AG04449 (cell line): ENCODE measurements at places on chromosomes 12 and 14.
A peak's percentile ranks its signal among the peaks of the same experiment; 100 is the strongest.

DNA sequence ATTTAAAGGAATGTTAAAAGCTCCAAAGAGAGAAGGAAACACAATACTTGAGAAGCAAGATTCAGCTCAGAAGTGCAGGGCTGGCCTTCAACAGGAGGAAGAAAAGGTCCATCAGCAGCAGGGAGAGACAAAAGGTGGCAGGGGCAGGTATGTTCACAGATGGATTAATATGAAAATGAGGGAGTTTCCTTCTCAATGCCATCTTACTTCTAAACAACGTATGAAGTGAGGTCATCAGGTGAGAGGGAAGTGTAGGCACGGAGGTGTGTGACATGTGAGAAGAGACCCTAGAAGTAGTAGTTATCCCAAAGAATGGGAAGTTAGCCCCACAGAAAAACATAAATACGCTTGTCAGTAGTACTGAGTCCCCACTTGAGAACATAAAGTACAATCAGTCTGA, 122.5 kb downstream of the CCER1 start:
- DNase-seq = no peak

DNA sequence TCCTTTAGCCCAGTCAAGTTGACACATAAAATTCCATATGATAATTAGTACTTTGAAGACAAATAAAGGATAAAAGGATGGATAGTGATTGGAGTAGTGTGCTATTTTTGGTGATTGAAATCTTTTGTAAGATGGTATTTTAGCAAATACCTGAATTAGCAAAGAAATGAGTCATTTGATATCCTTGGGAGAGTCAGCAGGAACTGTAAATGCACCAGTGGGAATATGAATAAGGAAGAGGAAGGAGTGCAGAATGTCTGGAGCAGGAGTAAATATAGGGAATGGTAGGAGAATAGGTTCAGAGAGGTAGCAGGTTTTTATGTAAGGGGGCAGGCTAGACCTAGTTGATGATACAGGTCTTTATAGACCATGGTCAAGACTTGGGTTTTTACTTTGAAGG, 75.0 kb downstream of the TRMT5 start:
- DNase-seq = no peak

DNA sequence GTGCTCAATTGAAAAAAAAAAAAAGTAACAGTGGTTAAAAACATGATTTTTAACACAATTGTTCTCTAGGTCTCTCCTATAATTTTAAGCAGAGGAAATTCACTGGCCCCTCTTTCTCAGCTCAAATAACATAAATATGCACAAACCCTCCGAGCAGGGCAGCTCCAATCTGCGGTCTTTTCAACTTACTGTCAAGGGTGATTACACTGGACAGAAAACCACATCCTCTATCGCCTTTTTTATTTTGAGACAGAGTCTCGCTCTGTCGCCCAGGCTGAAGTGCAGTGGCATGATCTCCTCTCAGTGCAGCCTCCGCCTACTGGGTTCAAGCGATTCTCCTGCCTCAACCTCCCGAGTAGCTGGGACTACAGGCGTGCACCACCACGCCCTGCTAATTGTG, 16.5 kb upstream of the GABARAPL1 start:
- no peak for DNase-seq

DNA sequence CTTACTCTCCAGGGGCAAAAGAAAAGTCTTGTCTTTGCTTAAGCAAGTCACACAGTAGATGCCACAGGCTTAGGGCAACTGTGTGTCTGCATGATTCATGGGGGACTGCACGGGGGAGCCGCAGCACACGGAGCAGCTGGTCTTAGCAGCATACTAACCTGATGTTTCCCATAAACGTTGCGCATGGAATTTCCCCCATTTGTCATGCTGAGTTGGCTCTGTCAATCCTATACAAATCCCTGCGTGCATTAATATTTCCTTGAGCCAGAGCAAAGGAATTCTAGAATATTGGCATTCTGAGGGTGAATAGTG, 71.2 kb downstream of the SAMD4A start:
- DNase-seq = no peak

DNA sequence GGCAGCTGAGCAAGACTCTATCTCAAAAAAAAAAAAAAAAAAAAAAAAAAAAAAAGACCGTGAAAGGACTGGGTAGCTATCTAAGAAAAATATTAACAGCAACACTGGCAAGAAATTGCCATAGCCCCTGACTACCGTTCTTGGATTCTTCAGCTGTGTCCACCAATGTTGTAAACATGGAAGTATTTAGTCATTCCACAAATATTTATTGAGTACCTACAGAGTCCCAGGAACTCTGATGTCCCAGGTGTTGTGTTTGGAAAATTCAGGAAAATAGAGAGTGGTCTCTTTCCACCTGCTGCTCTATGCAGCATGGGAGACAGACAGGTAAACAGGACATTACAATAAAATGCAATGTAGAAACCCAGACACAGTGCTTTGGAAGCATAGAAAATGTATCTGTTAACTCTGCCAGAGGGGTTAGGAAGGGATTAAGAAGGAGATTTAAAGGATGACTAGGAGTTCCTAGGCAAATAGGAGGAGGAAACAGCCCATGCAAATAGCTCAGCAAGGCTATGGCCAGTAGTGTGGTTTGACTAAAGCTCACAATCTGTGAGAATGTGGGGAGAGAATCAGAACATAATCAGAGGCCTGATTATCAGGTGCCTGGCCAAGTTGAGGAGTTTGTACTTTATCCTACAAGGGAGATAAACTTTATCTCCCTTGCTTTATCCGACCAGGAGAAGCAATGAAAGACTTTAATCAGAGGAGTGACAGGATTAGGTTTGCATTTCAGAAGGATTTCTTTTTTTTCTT, 2.1 kb upstream of the DLST start:
- DNase-seq = no peak

DNA sequence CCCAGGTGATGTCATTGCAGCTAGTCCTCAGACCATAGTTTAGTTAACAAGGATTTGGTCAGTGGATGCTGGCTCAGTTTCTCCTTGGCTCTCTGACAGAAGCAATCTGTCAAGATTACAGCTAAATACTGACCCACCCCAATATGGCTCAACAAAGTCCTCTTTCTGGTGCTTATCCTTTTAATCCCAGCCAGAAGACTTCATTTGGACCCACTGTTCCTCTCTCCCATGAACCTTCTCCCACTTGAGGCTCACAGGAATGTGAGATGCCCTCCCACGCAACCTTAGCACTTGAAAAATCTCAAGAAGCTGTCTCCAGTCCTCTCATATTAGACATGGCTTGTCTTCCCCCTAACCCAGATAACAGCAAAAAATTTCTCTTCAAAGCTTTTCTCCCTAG, 47.7 kb downstream of the C12orf50 start:
- no peak for DNase-seq

DNA sequence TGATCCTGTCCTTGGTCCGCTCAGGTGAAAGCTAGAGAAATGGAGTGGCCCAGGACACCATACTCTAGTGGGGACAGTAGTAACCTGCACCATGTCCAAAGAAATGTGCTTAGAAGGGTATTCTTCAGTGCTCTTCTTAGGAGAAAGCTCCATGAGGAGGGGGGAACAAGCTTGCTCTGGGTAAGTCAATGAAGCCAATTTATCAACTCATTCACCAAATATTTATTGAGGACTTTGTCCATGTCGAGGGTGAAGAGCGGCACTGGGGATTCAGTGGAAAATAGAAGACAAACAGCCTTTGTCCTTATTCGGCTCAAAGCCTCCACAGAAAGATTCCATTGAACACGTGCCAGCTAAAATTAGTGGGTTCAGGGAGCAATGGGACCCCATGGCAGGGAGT, 677.8 kb downstream of the BCL11B start:
- no peak for DNase-seq

- no peak for DNase-seq
Measured at GRCh38 chr12:50314636-50315312, 31.5 kb upstream of the LIMA1 start.

- DNase-seq = no peak
Measured at GRCh38 chr12:52674433-52674775, 5.8 kb downstream of the KRT1 start.

- DNase-seq = no peak
Measured at GRCh38 chr12:100656141-100656540, 82.7 kb downstream of the GAS2L3 start.

DNA sequence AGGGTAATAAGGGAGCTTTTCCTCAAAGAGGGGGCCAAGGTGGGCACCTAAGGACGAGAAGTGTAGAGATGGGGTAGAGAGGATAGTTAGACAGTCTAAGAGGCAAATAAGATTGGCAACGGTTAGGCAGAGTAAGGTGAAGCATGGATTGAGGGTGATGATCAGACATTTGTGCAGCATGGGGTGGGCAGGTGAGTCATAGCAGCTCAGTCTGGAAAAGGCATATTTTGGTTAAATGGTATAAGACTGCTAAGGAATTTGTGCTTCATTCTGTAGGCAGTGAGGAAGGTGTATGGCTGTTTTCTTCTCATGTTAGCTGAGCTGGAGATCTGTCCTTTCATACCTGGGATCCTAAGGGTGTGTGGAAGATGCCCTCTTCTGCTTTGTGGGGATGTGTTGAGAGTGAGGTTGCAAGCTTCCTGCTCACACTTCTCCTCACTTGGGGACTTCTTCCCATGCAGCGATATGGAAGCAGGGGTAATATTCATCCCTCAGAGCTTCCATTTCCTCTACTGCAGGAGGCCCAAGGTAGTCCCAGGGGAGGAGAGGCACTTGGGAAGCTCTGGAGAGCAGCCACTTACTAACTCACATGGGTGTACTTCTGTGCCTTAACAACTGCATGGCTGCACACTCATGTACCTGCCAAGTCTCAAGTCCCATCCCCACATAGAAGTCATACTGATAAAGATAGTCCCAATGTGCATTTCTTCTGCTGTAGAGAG, 28.9 kb downstream of the GSG1 start:
- DNase-seq = no peak

DNA sequence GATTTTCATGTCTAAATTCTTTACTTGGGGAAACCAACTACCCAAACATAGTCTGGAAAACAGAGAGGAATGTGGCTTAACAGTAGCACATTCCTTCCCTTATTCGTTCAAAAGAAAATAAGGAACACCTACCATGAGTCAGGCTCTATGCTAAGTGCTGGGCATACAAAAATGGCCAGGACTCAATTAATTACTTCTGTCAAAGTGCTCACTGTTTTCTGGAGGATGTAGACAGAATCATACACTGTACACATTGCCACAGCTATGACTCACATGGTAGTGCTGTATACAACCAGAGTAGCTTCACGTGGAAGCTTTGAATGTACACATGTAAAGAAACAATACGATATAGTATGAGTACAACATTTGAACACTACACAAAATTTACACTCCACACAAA, 50.1 kb downstream of the SLC25A21 start:
- peak; percentile 33 for DNase-seq

DNA sequence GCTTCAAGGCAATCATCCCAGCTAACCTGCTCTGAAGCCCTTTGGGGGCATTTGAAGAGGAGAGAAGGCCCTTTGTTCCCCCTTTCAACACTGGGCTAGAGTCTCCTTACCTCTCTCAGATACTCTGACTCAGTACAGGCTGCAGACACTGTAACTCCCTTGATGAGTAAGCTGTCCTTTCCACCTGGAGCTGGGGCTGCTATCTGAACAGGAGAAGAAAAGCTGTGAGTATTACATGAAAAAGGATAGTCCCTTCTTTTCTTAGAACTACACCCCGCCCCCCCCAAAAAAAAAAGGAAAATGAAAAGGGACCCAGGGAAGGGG, 186.6 kb upstream of the PLEKHG7 start:
- DNase-seq = no peak

GRCh38 chr14:76767681-76768656, 6.7 kb downstream of the VASH1 start:
- no peak for DNase-seq

- DNase-seq = no peak
Measured at GRCh38 chr12:1791104-1791841, 29.1 kb upstream of the LRTM2 start.

DNA sequence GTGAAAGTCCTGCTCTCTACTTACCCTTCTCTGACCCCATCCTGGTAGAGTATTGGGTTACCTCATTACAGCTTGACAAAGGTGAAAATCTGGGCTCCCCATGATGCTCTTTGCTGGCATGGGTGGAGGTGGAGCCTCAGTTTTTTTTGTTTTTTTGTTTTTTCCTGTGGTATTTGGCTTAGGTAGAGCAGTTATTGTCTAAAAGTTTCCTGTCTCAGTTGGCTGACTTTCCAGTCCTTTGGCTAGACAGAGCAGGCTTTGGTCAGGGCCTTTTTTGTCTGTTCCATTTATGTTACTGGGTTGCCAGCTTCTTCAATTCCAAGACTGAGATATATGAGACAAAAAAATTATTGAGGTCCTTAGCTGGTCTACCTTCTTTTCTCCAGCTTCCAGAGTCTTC, 163.4 kb downstream of the GALC start:
- DNase-seq = no peak

DNA sequence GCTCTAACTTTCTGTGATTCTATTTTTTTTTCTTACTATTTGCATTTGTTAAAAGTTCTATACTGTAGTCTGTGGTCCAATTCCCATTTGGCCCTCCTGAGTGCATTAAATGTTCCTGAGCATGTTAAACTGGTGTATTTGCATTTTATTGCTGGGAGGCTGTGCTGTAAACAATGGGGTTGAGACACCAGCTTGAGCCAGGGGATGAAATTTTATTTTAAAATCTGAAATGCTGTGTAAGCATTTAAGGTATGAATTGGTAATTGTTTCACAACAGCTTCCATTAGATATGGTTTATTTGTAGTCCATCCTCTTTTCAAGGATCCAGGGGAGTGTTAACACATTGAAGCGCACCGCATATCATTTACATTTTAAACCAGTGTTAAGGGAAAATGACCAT, 89.9 kb upstream of the RFX4 start:
- DNase-seq = no peak
